Cardiac fibroblast (primary cell): ENCODE measurements at places on chromosomes 13 and 19.

DNA sequence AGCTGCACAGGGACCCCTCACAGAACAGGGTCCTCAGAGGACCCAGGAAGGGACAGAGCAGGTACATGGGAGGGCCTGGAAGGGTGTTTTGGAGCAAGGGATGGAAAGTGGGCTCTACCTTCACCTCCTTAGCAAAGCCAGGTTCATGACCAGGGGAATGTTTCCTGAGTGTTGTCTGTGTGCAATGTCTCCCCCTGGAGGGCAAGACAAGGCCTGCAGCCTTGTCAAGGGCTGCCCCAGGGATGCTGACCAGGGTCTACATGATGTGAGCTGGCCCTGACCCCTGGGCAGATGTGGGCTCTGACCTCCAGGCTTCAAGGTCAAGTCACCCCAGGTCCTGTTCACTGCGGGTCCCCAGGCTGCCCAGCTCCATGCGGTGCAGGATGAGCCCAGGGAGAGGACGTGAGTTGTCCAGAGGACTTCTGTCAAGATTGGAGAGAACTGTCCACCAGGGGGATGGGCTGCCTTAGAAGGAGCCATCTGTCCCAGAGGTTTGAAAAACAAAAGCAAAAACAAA is 1.0 kb upstream of the CEACAM1 start:
- peak; percentile 68 for DNase-seq

- no peak for DNase-seq
Observed at GRCh38 chr13:49346460-49346859, 97.4 kb downstream of the CAB39L start.

DNA sequence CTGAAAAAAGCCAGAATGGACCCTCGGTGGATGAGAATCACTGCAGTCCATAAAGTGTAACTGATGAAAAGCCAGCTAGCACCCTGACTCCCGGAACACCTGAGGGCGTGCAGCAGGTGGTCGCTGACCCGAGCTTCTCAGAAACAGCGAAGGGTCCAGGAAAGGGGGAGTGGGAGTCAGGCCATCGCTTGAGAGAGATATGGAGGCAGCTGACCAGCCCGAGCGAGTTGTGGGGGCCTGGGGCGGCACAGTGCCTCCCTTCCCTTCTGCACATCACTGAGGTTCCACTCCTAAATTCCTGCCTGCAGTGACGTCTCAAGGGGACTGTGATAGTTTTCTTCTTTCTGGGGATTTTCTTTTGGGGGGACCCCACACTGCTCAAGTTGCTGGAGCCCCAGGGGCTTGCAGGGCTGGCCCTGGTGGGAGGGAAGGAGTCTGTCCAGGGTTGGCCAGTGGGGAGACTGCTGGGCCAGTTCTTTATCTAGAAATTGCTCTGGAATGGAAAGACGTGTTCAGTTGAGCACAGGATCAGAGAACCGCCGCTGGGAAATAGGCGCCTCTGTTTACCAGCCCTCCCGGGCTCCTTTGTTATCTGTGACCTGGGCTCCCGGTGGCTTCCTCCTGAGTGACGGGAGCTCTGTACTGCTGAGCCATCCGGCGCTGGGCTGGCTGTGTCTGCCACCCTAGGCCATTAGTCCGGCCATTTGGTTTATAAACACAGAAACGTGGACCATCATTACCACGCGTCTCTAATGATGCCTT is 71.3 kb downstream of the RAB20 start:
- no peak for DNase-seq

DNA sequence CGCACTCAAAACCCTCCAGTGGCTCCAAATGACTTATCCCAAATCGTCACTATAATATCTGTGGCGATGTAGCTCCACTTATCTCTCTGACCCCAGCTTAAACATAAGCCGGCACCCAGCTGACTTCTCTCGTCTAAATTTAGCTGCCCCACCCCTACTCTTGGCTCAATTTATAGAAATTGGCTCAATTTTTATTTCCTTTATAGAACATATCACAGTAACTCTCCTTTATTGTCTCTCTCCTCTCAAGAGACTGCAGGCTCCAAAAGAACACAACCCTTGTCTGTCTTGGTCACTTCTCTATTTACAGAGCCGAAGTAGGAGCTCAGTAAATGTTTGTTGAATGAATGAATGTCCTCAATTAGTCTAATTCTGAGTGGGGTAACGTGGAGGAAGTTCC is 805 bp downstream of the ZNF784 start:
- no peak for DNase-seq

DNA sequence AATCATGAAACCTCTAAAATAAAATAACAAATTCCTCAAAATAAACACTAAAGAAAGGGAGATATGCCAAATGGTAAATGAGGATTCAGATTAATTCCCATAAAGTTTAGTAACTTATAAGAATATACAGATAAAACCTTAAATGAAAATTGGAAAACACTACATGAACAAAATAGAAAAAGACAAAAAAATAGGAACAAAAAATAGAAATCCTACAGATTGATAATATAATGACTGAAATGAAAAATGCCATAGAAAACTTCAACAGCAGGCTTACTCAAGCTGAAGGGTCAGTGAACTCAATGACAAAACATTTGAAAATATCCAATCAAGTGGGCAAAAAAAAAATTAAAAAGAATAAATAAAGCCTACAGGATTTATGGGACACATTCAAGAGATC is 1784.8 kb downstream of the PCDH9 start:
- DNase-seq = no peak

DNA sequence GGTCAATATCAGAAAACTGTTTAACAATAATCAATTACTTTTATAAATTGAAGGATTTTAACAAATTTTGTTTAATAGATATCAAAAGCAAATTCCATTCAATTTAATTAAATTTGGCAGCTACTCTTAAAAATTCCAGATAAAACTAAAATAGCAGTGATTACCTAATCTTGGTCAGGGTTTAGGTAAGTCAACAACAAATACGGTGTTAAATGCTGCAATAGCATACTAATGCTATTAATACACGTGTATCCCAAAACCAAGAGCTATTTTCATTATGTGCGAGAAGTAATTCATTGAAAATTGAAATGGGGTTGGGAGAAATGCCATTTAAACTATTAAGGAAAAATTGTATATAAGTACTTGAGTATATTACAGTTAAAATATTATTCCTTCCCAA is 105.6 kb downstream of the DHRS12 start:
- no peak for DNase-seq

- DNase-seq = no peak
Observed at GRCh38 chr13:46676378-46676725, 120.6 kb downstream of the ESD start.

GRCh38 chr13:87656306-87656705 is 14.9 kb upstream of the SLITRK5 start:
- DNase-seq = no peak

DNA sequence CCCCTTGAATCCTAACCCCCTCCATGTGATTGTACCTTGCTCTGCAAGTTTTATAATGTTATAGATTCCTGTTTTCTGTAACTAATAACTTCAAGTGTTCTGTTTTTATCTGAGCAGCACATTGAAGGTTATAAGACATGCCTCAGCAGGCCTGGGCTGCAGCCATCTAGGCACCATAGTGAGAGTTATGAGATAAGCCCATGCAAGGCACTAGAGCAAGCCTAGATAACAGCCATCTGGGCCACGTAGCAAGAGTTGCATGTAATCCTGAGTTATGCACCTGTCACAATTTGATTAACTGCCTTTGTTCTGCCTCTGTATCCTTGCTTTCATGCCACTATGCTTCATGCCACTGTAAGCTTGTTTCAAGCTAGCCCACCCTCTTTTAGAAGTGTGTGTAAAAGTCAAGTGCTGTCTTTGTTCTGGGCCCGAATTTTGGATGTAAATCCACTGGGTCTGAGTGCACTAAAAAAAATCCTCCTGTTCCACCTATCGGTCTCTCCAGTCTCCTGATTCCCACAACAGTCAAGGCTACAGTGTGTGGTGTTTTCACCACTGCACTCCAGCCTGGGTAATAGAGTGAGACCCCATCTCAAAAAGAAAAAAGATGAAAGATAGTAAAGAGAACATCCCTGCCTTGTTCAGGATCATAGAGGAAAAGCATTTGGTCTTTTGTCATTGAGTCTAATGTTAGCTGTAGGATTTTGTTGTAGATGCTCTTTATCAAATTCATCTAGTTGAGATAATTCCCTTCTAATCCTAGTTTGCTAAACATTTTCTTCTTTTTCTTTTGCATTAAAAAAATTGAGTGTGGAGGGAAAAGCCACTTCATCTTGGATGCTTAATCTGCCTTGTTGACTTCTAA is 16.0 kb upstream of the KBTBD6 start:
- DNase-seq = no peak

DNA sequence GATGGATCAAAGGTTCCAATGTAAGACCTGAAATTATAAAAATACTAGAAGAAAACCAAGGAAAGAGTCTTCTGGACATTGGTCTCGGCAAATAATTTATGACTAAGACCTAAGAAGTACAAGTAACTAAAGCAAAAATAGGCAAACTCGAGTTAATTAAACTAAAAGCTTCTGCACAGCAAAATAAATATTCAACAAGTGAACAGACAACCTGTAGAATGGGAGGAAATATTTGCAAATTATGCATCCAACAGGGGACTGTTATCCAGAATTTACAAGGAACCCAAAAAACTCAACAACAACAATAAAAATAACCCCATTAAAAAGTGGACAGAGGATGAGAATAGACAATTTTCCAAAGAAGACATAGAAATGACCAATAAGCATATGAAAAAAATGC is 9.7 kb upstream of the SLAIN1 start:
- no peak for DNase-seq

DNA sequence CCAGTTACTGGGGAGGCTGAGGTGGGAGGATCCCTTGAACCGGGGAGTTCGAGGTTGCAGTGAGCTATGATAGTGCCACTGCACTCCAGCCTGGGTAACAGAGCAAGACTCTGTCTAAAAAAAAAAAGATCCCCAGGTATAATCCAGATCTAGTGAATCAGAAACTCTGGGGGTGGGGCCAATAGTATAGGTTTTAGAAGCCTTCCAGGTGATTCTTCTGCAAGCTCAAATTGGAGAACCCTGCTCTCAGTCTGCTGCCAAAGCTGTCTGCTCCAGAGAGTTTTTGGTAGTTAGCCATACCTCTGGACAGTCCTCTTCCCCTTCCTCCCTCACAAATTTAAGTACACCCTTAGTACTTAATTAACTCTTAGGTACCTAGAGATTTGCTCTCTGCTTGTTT is 28.0 kb downstream of the SERP2 start:
- DNase-seq = no peak
